ENCODE measurements at places on chromosomes 2 and 18. TPM values are rescaled to one million over a fixed set of nuclear protein-coding genes. Genes with fewer than 3 reads are reported as not detected.

Gene CFC1
- total RNA-seq: 0.09 TPM

Gene FRZB
- total RNA-seq: 0.08 TPM

Gene AMER3
- total RNA-seq: not detected

Gene LIPG
- total RNA-seq: 0.34 TPM

Gene DYNAP
- not detected for total RNA-seq

Gene CCL20
- total RNA-seq: 7.8 TPM

Gene CHST9
- total RNA-seq: not detected

Gene CDCA7
- total RNA-seq: 44.6 TPM

Gene ADCY3
- 84.2 TPM for total RNA-seq

Gene ITPRIPL1
- not detected for total RNA-seq

Gene DCTN1
- total RNA-seq: 153 TPM

Gene MEP1B
- 0.10 TPM for total RNA-seq

Gene GBX2
- 2.9 TPM for total RNA-seq

Gene NCKAP5
- 0.83 TPM for total RNA-seq

Gene L3MBTL4
- total RNA-seq: not detected

Gene RGPD5
- 3.0 TPM for total RNA-seq

Gene DHX57
- 19.0 TPM for total RNA-seq

Gene COLEC12
- total RNA-seq: 0.06 TPM

Gene ZNF521
- total RNA-seq: not detected

Gene GALNT5
- total RNA-seq: 1.9 TPM

All from A549 treated with Hydrocortisone at 1 μM for 4 hours (cell line).